NAMALWA (cell line): ENCODE measurements at places on chromosomes 11 and 22.

DNA sequence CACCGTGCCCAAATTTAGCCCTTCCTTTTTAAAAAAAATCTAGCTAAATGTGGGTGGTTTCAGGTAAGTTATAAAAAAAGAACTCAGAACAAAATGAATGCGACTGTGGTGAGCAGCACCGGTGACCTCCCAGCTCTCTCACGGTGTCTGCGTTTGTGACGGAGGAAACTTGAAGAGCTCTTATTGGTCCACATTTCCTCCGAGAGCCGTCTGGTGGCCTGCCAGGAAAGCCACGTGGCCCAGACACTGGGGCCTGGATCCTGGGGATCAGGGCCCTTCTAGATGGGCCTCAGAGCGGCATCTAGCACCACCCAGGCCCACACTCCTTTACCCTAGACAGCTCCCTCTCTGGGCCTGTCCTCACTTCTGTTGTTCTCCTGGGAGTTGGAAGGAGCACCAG, 39.5 kb downstream of the B3GAT1 start:
- no peak for DNase-seq

DNA sequence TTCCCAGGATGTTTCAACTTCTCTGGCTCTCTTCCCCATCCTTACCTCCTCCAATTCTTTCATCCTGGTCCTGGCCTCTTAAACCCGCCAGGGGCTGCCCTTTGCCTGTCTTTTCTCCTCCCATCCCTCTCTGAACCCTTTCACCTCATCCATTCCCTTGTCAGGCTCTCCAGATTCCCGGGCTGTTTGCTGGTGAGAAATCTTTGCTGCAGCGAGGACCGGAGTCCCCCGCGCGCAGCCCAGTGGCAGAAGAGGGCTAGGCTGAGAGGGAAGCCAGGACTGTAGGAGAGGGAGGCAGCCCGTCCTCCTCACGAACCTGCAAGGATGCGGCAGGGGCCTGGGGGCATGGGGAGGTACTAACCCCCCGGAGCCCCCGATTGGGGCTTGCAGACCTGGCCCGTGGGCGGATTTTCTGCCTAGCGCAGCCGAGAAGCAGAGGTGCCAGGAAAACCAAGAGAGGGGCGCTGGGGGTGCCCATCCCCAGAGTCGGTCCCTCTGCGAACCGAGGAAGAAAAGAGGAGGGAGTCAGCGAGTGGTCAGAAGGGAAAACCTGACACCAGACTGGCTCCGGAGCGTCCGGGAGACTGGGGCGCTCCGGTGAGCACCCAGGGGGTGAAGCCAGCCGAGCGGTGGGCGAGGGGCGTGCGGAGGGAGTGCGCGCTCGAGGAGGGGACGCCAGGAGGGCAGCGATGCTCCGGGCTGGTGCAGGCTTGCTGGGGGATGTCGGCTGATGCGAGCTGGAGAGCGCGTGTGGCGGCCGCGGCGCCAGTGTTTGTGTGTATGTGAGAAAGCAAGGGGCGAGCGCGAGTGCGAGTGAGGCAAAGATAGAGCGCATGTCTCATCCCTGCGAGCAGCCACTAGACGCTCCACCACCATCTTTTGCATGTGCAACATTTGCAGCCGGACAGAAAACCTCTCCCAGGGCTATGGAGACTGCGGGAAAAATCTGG, at the start of gene GRIA4:
Gene GRIA4 (plus strand): TSS at position 242 of the 950 bp plus-strand sequence. CDS start 925 bp downstream, outside the sequence.
- no peak for DNase-seq

DNA sequence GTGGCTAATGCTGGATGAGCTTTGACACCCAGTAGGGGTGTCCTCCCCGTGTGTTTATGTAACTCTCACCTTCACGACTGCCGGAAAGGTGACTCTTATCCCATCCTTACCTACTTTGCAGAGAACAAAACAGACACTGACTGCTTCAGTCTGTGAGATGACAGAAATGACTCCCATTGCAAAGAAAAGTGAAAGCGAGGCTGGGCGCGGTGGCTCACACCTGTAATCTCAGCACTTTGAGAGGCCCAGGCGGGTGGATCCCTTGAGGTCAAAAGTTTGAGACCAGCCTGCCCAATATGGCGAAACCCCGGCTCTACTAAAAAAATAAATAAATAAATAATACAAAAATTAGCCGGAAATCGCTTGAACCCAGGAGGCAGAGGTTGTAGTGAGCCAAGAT, 106.4 kb upstream of the ANO1 start:
- DNase-seq = no peak

GRCh38 chr22:42473484-42474193, 41.4 kb upstream of the NFAM1 start:
- peak; percentile 71 for DNase-seq

DNA sequence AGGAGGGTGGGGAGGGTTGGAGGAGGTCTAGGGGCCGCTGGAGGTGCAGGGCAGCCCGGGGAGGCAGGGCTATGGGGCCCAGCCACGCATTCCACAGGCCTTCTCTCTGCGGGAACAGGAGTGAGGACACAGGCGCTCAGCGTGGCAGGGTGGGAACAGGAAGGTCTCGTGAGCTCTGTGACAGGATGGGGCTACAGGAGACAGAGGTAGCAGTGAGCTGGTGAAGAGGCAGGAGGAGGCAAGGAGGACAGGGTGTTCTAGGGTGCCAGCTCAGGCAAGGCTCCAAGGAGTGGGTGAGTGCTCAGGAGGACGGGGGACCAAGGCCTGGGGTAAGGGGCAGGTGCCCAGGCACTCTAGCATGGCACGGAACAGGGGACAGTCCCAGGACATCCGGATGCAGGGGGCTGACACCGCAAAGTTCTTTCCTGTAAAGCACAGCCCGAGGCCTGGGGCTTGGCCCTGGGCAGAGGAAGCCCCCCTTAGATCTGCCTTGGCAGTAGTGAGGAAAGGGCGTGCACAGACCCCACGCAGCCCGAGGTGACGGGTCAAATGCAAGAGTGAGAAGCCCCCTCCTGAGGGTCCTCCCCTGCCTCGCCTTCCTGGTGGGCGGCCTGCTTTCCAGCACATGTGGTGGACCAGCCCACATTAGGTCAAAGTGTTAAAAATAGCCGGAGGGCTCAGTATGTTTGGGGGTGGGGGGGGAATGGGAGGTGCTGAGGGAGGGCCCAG, 4.7 kb upstream of the NEAT1 start:
- peak; percentile 56 for DNase-seq

DNA sequence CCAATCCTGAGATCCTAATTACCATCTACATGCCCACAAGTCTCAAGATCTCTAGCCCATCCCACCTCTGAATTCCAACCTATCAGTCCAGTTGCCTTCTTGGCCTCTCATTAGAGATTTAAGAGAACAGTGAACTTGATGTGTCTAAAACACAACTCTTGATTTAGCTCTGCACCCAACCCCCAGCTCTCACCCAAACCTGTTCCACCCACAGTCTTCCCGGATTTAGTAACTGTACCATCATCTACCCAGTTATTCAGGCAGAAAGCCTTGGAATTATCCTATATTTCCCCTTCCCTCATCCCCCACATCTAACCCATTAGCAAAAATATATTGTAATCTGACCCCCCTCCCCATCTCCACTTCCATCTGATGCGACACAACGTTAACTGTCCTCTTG, 24.0 kb upstream of the YWHAH start:
- DNase-seq = no peak

DNA sequence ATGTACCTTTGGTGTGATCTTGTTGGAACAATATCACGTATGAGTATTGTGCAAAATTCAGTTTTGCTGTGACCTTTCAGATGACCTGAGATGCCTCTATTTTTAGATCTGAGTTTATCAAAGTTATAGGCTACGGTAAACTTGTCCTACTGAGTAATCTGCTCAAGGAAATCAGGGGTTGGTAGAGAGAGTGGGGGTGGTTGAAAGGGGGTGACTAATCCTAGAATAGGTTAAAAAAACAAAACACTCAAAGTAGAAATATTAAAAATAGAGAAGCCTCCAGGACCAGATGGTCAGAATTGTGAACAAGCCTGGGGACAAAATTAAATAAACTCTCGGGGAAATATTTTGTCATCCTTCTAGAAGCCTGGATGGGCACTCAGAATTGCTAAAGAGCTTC, 59.9 kb upstream of the C11orf87 start:
- DNase-seq = no peak

GRCh38 chr11:1469911-1470680, 16.5 kb downstream of the MOB2 start:
- no peak for DNase-seq

DNA sequence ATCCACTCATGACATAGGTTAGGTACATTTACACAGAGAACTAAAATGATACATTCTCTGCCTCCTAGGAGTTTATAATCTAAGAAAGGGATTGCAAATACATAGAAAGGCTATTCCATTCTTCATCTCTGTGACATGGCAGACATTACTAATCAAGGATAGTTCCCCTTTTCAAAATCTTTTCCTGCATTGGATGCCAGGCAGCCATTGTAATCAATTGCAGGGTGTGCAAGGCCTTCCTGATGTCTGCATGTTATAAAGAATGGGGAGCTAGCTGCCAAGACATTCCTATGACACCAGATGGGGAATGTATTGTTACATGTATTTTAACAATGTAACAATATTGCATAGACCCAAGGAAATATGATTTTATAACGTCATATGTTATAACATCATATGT, 82.0 kb downstream of the KIRREL3 start:
- DNase-seq = no peak

DNA sequence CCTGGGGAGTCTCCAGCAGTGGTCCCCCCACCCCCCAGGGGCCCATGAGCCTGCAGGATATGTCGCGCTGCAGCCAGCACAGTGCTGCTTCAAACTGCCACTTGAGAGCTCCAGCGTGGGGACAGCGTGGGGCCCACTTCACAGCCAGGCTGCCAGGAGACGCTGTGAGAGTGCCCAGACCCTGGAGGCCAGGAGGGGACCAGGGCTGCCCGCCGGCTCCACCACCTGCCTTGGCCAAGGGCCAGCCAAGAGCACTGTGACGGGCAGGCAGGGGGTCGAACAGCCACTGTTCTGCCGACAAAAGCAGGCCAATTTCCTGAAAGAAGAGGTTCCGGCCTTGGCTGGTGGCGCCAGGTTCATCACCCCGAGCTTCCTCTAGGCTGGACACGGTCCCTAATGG, 60.2 kb downstream of the FLRT1 start:
- no peak for DNase-seq

- peak; percentile 79 for DNase-seq
Measured at GRCh38 chr11:34234086-34234740, 123.6 kb downstream of the ABTB2 start.

- DNase-seq = peak; percentile 44
Measured at GRCh38 chr11:66336234-66337102, at the start of gene RIN1. Gene RIN1 (minus strand): TSS chr11:66336434. CDS start chr11:66336402, 32 bp downstream.

- DNase-seq = peak; percentile 65
Measured at GRCh38 chr22:43128116-43128515, 15.1 kb downstream of the MCAT start.

DNA sequence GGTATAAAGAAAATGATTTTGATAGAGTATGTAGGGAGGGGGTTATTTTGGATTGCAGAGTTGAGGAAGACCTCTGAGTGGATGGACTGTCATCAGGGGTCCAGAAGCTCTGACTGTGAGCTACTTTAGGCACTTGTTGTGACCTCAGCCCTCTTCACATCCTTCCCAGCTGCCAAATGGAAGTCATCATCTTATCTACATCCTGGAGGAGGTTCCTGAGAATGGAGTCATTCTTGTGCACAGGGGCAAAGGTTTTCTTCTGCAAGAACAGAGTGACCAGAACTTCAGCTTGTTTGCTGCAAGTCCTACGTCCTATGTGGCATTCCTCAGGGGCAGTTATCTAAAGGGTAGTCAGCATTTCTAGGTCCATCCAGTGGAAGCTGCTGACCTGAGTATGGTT, 393.8 kb downstream of the AASDHPPT start:
- no peak for DNase-seq

DNA sequence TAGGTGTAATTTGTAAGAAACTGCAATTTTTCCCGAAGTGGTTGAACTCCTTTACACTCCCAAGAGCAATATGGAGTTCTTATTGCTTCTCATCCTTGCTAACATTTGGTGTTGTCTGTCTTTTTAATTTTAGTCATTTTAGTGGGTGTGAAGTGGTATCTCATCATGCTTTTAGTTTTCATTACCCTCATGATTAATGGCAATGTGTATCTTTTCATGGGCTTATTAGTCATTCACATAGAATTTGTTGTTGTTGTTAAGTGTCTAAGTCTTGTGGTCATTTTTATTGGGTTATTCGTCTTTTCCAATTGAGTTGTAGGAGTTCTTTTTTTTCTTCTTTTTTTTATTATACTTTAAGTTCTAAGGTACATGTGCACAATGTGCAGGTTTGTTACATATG, 238.3 kb upstream of the SESN3 start:
- no peak for DNase-seq

DNA sequence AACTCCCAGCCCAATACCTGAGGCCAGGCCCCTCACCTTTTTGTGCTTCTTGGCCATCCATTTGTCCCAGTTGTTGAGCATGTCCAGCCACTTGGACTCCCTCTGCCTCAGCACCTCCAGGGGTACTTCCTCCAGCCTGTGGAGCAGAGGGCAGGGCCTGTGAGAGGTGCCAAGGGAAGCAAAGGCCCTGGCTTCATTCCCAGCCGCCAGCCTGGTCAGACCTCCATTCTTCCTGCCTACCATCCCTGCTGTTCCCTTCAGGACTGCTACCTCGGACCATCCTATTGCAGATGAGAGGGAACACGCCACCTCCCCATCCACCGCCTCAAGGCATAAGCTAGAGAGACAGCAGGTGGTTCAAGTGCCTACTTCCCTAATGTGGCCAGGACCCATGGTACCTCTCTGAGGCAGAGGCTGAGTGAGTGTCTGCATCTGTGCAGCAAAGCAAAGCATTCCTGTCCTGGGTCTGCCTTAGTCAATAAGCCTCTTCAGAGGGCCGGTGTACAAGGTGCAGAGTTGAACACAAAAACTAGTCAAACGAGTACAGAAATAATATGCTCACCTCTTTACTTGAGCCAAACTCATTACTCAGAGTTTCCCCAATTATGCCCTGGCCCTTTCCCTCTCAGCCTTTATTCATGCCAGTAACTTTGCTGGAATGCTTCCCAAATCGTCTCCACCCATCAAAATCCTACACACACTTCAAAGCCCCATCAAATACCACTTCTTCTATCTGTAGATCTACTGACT, 15.4 kb upstream of the CASTOR1 start:
- peak; percentile 65 for DNase-seq

GRCh38 chr11:12599408-12600143, 74.6 kb upstream of the TEAD1 start:
- DNase-seq = peak; percentile 56

- DNase-seq = no peak
Measured at GRCh38 chr11:12679471-12679870, 5.2 kb downstream of the TEAD1 start.

DNA sequence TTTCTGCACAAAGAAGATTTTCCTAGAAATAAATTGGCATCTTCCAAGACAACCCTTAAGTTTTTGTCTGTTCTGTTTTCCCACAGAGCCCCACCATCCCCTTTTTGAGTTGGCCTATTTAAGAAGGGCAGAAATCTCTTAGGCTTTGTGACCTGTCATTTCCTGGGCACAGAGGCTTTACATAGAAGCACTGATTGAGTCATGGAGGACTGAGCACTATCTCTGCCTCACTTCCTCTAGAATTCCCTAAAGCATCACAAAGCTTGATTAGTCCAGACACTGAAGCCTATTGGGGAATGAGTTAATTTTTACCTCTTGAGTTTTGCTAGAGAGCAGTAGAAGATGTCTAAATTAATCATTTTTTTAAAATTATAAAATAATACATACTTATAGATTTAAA, 25.4 kb downstream of the TRIM44 start:
- no peak for DNase-seq

- DNase-seq = peak; percentile 66
Measured at GRCh38 chr11:6402561-6402981, 12.3 kb downstream of the SMPD1 start.
